ENCODE measurements at places on chromosomes 1 and 21.

DNA sequence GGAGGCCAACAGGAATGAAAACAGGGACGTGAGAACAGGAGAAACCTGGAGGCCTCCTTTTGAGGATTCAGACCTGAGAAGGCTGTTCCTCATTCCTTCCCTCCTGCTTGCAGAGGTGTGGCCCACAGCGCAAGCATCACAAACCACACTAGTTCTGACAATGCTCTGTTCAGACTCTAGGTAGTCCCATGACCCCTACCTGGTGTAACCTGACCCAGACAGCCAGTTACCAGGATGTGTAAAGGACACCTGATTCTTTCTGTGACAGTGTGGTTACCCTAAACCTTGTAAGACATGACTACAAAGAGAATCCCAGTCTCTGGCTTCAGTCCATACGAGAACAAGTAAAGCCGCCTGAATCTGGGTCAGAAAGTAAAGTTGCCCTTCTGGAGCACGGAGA is 3.2 kb downstream of the MECR start:
- DNase-seq = no peak

DNA sequence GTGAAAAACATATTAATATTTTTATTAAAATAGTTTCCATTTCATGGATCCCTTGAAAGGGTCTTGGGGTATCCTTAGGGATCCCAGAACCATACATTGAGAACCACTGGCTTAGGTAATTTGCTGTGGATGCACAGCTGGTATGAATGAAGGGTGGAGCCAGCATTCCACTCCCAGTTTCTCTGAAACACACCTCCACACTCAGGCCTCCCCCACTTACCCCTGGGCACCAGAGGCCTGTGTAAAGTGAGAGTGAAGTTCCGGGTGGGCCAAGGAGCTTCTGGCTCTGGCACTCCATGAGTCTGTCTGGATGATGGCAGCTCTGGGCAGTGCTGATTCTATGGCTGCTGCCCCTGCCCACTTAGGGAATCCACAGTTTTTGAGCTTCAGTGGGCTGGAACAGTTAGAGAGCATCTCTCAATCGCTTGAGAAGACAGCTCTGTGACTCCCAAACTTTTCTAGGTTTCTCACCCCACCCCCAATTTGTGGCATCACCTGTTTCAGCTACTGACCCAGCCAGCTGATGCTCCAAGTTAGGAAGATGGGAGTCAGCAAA is 57.8 kb upstream of the CD1D start:
- no peak for DNase-seq

- no peak for DNase-seq
These were observed 15.6 kb downstream of the TRAPPC10 start for GRCh38 chr21:44027607-44028286.

GRCh38 chr1:185860859-185861258 is 126.7 kb downstream of the HMCN1 start:
- DNase-seq = no peak

DNA sequence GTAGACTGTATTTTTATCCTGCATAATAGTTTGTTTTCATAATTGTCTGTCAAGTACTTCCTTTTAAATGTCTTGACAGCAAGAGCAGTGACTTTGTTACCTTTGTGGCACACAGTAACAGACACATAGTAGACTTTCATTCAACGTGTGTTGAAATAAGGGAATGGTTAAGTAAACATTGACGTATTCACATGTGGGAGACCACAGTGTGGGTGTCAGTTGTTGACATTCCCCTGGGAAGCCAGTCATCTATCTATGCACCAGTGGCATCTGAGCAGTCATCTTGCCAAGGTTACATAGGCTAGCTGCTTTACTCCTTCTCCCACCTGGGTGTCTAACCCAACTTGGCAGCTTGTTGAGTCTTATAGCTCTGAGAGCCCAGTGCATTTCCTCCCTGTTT is 1.4 kb upstream of the NUP133 start:
- no peak for DNase-seq

Measured in hematopoietic multipotent progenitor cell treated with erythropoietin and hydrocortisone succinate and interleukin-3 and kit ligand, for 17 days (in vitro differentiated cells).